Activated T-cell treated with anti-CD3 and anti-CD28 coated beads, Interleukin-2, amount 50 U/mL, for 72 hours (primary cell): ENCODE measurements at places on chromosomes 7 and 10. TPM values are rescaled to one million over a fixed set of nuclear protein-coding genes. Genes with fewer than 3 reads are reported as not detected.

Gene CRYGN
- 0.53 TPM for total RNA-seq

Gene SNX10
- total RNA-seq = 41.8 TPM

DNA sequence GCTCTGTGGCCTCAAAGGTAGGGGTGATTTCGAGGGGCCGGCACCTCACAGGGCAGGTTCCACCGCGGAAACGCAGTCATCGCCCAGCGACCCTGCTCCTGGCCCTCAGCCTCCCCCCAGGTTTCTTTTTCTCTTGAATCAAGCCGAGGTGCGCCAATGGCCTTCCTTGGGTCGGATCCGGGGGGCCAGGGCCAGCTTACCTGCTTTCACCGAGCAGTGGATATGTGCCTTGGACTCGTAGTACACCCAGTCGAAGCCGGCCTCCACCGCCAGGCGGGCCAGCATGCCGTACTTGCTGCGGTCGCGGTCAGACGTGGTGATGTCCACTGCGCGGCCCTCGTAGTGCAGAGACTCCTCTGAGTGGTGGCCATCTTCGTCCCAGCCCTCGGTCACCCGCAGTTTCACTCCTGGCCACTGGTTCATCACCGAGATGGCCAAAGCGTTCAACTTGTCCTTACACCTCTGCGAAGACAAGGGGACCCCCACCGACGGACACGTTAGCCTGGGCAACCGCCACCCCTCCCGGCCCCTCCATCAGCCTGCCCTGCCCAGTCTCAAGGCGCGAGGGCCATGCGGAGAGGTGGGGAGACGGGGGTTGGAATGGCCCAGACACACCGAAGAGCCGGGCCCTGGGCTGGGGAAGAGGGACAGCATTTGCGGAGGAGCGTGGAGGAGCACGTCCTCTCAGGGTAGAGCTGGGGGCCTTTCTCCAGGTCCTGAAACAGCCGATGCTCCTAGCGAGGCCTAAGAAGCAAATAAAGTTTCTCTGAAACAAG is 6.0 kb downstream of the SHH start:
- no peak for DNase-seq

GRCh38 chr10:6338361-6338760 is 135.6 kb downstream of the PFKFB3 start:
- DNase-seq = no peak

- no peak for DNase-seq
These were observed 28.5 kb downstream of the HSPA12A start for GRCh38 chr10:116713846-116714245.

GRCh38 chr7:33986451-33986850 is 81.1 kb downstream of the BMPER start:
- DNase-seq = no peak

DNA sequence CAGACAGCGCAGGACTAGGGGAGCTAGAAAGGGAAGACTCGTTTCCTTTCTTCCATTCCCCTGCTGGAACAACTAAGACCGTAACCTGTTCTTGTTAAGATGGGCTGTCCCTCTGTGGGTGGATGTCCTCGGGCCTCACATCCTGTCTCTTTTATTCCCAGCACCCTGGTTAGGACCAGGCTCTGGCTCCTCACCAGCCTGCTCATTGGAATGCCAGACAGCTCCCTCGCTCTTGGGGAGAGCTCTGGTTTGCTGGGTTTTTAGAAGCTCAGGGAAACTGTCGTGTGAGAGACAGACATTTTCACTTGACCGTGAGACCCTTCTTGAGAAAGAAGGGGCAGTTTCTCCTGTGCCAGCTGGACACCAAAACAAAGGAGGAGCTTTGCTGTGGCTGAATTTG is 58.1 kb upstream of the HABP2 start:
- DNase-seq = no peak

- no peak for DNase-seq
These were observed 130.3 kb downstream of the NRF1 start for GRCh38 chr7:129741743-129742213.

DNA sequence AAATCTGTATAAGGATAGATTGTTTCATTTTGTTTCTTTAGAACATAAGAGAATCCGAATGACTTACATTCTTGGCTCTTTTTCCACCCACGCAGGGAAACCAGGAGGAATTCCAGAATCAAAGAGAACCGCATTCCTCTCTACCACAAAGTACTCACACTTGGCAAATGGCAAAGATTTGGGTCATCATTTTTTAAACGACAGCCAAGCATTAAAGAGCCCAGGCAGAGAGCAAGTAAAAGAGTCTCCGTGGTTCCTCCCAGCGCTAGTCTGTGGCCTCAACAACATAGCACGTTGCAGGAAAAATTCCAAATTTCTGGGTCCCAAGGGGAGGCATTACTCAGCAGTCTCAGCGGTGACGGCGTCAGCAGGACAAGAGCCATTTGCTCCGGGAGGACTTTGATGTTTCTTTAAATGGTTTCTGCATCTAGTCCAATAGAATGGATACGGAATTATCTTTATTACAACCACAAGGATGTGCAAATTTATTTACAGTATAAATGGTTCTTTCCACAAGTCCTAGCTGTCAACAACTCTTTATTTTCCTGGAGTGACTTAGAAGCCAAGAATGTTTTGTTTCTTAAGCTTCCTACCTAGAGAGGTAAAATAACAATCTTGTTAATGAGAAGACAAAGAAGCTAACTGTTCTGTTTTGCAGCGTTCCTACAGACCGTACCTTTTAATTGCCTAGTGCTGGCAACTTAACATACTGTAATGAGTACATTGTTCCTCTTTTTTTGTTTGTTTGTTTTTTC is 232.5 kb downstream of the SKIDA1 start:
- no peak for DNase-seq

GRCh38 chr10:45095286-45095685 is 94.6 kb downstream of the ZNF22 start:
- no peak for DNase-seq

GRCh38 chr10:45163315-45163975 is 152.0 kb downstream of the OR13A1 start:
- DNase-seq = no peak

GRCh38 chr10:110241841-110242240 is 34.4 kb downstream of the MXI1 start:
- no peak for DNase-seq

DNA sequence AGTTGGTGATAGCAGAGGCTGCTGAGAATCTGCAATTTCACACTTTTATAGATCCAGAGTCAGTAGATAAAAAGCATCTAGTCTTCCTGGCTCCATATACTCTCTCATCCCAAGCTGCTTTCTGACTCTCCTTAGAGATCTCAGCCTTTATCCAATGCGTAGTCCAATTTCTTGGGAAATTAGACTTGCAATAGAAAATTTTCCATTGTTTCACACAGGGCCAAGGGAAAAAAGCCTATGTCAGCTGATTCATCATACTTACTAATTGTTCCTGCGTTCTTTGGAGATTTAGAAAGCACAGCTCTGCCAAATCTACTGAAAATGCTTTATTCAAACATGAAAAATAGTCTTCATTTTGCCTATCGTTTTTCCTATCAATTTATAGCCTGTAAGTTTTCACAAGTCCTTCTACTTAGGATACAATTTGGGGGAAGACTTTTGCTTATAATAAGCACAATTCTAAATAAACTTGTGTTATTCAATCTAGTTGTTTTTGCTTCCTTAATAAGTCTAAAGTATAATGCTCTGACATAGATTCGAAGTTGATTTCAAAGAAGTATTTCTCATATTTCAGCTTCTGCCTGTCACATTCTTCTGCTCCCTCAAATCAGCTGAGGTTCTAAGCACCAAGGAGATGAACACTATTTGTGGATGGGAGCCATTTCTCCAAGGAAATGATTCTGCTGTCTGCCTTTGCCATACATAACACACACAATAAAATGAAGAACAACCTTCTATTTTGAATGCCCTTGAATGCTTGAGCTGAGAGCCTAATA is 165.4 kb downstream of the ADAM12 start:
- no peak for DNase-seq

DNA sequence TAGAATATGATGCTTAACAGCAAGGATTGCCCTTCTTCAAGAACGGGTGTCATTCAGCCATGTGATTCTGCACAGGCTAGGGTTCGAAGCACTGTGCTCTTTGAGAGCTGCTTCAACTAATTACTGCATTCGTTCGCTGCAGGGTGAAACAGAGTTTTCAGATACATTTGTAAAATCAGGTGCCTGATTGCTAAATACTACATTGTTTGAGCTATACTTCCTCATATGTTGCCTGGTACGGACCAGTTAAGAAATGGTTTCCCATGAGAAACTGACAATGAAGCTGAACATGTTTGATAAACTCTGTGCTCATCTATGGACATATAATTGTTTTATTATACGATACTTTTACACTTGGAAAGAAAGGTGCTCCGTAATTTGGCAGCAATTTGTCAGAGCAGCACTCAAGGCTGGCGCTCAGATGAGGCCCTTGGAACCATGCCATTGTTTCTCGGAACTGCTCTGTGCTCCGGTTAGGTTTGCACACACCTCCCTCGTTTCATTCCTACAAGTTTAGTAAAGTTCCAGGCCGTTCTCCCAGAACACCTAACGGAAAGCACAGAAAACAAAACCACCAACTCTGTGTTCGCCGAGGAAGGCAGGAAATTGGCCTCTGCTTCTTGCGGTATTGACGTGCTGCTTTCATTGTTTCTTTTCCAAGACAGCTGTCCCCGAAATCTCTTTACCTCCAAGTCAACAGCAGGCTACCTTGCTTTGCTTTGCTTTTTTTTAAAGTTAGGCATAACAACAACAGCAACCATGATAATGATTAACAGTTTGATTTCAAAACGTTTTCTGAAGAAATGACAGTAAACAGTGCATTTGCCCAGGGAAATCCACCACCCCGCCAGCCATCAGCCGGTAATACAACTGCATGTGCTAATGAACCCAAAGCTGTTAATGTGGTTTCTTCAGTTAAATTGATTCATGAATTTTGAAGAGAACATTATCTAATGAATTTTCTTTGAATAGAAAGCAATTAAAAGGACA is 206.9 kb downstream of the EBF3 start:
- DNase-seq = no peak
